ENCODE measurements at places on chromosomes 1 and 21.

DNA sequence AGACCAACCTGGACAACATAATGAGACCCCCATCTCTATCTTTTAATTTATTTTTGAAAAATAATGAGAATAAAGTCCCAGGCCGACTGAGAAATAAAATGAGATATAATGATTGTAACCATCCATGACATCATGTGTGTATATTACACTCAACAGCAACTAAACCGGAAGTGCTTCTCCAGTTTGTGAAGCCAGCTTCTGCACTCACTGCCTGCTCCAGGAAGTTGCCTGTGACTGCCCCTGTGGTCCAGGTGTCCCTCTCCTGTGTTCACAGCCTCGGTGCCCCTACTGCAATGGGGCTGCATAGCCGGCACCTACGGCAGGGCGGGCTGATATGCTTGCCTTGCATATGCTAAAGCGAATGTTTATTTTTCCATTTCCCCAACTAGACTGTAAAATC lies 68.3 kb downstream of the SSBP3 start:
- DNase-seq, result no peak

DNA sequence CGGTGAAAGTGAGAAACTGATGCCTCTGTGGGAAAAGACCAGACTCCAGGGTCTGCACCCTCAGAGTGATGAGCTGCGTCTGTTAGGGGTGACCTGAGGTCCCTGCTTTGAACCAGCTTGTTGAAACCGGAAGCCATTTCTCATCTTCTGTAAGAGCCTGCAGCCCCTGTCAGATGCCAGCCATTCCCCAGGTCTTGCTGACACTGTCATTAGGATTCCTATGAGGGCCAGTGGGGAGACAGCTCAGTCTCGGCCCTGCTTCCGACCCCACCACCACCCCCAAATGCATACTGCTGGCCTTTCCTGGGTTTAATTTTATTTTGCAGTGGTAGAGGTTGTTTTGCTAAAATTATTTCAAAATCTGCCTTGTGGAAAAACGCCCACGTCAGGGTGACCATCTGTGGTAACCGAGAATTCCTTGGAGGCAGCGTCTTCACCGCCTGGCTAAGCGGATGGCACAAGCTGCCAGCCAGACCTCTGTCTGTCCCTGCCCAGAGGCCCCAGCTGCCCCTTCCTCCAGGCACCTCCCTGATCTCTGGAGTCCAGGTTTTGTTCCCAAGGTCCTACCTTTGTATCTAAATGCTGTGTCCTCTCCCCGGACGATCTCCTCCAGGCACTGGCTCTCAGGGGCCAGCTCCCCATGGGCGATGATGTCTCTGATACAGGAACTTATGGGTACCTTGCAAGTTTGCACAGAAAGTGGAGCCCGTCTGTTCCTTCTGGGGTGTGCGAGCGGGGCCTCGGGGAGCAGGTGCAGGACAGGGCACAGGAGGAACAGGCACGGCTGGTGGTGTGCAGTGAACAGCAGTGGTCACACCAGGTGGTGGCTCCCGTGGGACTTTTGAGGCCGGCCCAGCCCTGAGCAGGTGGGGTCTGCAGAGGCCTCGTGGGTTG lies 49.9 kb downstream of the PRKCZ start:
- no peak for DNase-seq

DNA sequence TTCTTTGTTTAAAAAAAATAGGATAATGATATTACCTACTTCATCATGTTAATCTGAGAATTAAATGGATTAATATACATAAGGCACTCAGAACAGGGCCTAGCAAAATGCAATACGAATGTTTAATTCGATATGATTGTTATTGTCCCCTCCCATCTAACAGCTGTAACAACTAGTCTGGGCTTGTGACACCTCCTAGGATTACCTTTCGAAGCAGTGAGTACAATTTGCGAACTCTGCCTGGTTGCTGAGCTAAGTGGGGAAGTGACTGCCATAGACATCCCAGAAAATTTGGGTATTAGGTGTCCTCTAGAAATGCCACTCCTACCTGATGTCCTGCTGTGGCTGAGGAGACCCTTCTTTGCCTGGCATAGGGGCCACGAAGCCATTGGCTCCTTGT lies 3.0 kb downstream of the RASSF5 start:
- DNase-seq, result no peak

- no peak for DNase-seq
These were observed 22.3 kb downstream of the CD34 start for GRCh38 chr1:207888652-207889051.

GRCh38 chr1:36224537-36225282 lies 467 bp downstream of the THRAP3 start:
- peak; percentile 81 for DNase-seq

DNA sequence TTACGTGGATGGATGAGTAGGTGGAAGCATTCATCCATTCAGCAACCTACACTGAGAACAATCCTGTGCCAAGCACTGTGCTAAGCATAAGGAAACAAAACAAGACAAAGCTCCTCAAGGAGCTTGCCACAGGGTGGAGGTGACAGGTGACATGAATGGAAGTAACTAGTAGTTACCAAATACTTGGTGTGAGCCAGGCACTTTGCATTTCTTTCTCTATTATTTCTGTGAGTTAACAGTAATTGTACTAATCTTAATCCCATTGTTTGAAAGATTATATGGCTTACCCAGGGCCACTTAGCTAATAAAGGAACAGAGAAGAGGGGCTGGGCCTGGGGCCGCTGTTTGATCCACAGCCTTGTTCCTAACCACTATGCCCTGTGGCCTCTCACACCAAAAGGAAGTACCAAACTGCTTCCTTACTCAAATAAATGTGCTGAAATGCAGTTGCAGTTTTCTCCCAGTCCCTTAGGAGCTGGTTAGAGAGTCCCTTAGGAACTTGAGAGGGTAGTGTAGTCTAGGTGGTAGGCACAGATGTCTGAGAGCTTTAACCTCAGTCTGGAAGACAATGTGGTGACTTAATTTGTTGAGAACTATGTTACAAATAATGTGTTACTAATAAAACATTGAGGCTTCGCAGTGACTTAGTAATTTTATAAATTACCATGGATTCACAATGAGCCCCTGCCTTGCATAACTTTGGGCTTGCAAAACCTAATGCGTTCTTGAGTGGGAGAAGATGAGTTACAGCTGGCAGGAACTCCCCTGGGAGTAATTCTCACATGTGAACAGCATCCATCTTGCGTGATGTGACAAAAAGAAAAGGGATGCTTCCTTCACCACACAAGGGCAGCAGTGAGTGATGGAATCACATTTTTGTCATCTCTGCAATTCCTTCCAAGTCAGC lies 69.8 kb downstream of the MPZL1 start:
- DNase-seq, result no peak

DNA sequence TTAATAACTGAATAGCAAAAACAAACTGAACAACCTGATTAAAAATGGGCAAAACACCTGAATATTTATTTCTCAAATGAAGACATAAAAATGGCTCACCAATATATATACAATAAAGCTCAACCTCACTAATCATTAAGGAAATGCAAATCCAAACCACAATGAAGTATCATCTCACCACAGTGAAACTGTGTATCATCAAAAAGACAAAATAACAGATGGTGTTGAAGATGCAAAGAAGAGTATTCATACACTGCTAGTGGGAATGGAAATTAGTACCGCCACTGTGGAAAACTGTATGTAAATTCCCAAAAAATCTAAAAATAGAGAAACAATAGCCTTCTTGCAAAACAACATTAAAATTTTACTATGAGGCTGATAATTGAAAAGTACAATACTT lies 1660.1 kb upstream of the B3GALT2 start:
- no peak for DNase-seq

DNA sequence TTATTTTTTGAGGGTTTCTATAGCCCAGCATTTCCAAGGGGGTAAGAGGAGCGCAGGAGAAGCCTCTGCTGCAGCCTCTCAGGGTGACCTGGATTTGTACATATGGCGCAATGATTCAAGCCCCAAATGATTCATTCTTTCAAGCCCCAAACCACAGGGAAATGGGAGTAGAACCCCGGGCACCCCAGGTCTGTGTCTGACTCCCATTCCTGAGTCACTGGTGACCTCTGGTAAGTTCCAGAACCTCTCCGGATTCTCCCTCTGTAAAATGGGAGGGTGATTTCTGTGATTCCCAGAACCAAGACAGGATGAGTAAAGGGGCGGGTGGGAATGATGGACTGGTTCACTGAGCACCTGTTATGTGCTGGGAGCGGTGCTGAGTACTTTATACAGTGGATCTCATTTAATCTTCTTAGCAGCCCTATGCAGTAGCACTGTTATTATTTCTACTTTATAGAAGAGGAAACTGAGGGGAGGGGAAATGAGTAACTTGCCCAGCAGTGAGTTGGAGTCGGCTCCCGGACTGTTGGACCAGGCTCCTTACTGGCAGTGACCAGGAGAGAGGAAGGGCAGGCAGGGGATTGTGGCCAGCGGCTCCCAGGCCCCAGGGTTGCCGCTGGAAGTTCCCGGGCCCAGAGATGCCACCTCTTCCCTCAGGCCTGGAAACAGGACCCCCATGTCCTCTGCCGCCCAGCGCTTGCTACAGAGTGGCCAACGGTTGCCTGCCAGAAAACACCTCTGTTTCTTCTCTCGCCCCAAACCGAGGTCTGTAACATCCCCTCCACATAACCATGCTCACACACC lies 20.3 kb upstream of the SLC26A9 start:
- DNase-seq, result no peak

DNA sequence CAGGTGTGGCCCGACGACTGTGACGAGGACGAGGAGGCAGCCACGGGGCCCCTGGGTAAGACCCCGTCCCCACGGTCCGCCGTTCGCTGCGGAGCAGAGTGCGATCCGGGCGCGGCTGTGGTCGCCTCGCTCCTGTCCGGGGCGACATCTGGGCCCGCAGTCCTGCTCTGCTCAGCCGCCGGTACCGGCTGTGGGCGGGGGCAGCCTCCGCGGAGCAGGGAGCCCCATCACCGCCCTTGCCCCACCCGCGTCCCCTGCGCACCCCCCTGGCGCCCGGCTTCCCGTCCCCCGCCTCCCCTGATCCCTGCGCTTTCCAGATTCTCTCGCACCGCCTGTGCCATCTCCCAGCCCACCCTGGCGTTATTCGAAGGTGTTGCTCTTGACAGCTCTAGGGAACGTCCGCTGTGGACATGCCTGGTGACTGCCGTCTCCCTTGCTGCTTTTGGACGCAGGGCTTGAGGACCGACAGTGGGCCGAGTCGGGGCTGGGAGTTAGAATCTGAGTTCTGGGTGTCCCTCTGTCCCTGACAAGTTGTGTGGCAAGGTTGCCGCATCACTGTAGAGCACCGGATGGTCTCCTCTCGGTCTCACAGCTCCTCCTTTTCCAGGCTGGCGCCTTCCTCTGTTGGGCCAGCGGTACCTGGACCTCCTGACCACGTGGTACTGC lies 596 bp downstream of the TOR3A start:
- DNase-seq, result no peak

DNA sequence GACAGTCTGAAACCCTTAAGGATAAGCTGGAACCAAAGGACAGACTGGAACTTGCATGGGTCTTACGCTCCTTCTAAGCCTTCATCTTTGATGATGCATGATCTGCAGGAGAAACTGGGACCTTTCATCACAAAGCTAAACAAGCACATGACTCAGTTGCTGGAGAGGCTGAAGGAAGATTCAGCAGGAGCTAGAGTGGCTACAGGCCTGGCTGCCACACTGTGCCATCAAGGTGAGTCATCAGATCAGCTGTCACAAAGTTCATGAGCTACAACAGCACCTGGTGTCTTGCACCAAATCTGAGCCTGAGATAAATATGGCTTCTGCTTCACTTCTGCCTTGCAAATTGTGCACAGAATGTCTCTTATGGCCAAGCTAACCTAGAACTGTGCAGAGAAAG lies 95.5 kb upstream of the MARK1 start:
- DNase-seq, result no peak

DNA sequence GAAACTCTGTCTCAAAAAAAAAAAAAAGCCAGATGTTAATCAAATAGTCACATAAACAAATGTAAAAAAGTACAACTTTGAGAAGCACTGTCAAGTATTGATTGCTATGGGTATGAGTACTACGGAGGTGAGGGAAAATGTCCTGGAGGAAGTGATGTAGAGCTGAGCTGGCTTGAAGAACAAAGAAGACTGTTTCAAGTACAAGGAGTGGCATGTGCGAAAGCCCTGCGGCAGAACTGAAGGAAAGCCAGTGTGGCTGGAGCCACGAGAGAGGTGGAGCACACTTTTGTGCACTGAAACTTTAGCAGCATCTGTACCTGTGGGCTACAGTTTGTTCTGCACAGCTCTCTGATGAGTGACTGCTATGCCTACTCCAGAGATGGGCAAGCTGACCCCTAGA lies 5.4 kb upstream of the RPS6KA1 start:
- DNase-seq, result no peak

DNA sequence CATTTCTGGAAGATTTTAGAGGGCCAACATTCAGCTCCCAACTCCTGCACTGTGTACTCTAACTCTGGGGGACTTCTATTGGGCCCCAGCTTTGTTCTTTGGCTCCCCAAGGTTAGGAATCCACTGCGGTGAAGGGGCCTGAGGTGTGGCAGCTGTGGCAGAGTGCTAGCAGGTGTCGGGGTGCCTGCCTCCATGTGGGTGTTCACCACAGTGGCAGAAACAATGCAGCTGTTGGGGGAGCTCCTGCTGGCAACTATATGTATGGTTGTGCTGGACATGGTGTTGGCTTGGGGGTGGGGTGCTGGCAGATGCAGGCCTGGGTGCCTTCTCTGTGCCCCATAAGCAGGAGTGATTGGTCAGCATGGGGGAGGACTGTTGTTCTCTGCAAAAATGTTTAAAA lies 95.5 kb downstream of the ST6GALNAC3 start:
- no peak for DNase-seq

- no peak for DNase-seq
These were observed 30.5 kb downstream of the TNFSF18 start for GRCh38 chr1:173020138-173020750.

DNA sequence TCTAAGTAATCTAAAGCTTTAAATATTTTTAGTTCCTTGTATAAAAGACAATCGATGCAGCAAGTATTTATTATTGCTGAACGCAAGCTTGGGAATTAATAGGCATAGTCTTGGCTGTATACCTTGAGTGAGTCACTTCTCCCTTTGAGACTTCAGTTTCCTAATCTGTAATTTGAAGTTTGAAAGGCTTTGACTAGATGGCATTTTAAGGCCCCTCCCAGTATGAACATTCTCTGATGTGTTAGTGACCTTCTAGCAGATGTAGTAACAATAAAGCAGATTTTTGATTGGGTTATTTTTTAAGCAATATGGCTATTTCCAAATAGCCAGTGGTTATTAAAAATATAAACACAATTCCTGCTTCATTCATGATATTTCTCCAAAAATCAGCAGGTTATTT lies 58.2 kb downstream of the DUSP10 start:
- DNase-seq, result no peak
